NCI-H1048 (cell line): ENCODE measurements at places on chromosomes 2 and 18.

- DNase-seq = no peak
Measured at GRCh38 chr2:73103018-73103542, 9.7 kb downstream of the RAB11FIP5 start.

- DNase-seq = no peak
Measured at GRCh38 chr2:16553226-16553625, 112.4 kb downstream of the CYRIA start.

DNA sequence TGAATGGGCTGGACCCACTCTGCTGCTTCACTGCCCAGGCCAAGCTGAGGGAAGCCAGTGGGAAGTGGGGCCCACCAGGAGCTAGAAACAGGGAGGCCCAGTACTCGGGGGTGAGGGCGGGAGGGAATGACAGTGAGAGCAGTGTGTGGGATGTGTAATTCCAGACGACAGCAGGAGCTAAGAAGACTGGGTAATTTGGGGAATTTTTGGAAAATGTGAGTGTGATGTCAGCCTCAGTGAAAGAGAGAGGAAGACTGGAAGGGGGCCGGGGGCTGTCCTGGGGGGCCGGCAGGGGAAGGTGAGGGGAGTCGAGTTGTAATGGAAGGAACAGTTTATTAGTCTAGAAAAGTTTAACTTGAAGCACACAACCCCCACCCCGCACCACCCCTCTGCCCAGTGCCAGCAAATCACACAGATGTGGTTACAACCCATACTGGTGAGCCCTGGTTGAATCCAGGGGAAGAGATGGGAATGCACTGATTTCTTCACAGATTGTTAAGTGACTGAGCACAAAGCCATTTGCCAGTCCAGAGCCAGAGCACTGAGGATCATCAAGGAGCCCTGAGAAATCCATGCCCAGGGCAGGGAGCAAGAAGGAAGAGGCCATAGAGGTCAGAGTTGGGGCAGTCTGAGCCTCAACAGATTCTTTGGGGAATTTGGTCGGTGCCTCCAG lies 76.7 kb upstream of the PKDCC start:
- DNase-seq = no peak

GRCh38 chr2:20171445-20171977 lies 53.4 kb downstream of the SDC1 start:
- DNase-seq = no peak

DNA sequence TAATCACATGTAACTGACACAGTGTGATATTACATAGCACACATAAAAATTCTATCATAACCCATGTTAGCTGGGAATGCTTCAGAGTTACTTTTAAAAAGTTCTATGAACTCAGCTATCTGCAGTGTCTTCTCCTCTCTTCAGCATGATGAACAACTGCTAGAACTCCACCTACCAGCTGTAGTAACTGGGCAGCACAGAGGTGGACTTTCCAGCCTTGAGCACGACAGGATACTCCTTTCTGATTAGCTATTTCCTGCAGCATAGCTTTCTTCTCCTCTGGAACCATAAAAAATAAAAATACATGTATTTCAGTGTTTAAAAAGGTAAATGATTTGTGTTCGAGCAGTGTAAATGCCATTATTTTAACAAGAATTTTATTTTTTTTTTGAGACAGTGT lies 59.5 kb upstream of the AMMECR1L start:
- no peak for DNase-seq

DNA sequence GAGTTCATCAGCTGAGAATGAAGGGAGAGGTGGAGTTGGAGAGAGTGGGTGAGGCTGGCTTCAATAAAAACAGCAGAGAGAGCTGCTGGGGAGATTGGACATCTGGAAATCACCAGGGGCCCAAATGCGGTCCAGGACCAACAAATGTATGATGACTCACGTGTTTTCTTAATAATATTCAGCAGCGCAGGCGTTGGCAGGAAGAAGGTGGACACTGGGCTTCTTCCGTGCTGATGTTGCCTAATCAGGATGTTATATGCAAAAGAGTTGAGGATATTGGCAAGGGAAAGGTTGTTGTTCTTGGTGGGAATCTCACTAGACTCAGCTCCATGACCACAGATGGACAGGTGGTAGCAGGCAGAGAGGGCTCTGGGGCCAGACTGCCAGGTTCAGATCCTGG lies 12.8 kb upstream of the PLA2R1 start:
- DNase-seq = no peak

GRCh38 chr2:32752952-32753351 lies 125.1 kb downstream of the TTC27 start:
- no peak for DNase-seq

DNA sequence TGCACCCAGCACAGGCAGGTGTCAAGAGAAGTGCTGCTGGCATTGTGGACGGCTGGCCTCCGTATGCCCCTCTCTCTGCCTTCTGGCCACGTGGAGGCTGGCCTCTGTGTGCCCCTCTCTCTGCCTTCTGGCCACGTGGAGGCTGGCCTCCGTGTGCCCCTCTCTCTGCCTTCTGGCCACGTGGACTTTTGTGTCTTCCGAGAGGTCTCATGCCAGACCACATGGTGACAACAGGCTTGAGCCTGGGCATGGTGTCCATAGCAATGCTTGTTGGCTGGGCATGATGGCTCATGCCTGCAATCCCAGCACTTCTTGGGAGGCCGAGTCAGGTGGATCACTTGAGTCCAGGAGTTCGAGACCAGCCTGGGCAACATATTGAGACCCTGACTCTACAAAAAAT lies 19.3 kb upstream of the SERPINB13 start:
- no peak for DNase-seq

GRCh38 chr2:237305579-237305978 lies 108.4 kb downstream of the COL6A3 start:
- no peak for DNase-seq

- DNase-seq = no peak
Measured at GRCh38 chr2:14530506-14530905, 102.0 kb upstream of the LRATD1 start.

DNA sequence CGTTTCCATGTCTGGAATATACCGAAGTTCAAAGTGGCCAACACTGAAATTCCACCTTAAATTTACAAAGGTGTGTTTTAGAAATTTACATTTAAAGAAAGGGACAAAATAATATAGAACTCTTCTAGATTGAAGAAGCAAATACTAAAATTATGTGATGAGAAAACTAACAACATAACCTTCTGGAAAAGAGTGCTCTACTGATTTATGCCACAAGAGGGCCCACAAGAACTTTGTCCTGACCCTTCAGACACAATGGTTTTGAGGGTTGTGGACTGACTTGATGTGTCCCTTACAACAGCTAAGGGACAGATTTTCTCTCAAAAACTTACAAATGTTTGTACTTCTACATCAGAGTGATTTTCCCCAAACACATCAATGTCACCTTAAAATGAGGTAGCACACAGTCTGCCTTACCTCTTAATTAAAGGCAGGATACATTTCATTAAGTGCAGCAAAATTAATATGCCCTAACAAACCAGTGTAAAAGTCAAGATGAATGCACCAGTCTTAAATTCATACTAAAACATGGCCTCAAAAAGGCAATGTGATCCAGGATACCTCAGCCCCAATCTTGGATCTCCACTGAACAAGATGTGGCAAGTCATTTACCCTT lies 36.2 kb downstream of the EIF2AK3 start:
- DNase-seq = peak; percentile 15

DNA sequence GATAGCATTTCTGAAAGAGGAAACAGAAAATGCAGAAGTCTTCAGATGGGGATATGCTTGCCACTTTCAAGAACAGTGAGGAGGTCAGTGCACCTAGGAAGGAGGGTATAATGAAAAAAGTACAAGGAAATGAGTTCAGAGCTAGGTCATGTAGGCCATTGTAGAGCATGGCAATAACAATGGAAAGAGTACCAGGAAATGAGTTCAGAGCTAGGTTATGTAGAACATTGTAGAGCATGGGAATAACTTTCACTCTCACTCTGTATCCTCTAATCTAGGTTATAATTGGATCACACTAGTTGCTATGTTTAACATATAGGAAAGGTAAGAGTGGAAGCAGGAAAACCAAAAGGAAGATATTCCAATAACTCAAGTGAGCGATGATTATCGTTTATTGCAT lies 12.3 kb downstream of the SCG2 start:
- DNase-seq = no peak
